T-helper 17 cell (primary cell): ENCODE measurements at places on chromosomes 3 and 15.

DNA sequence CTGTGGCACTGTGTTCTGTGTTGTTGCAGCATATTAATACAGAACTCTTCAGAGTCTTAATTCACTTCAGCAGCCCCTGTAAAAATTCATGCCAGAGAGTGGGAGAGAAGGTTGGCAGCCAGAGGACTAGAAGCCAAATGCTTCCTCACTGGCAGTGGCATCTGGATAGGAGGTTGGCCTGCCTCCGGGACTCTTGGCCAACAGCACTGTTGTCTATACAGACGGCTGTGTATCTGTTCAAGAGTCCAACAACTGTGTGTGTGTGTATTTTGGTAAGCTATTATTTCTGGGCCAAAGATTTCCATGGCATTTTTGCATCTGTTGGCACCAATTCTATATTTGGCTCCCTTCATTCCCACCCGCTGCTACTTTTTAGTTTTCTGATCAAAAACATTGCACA is 156.0 kb upstream of the SOX2 start:
- no peak for DNase-seq

GRCh38 chr15:61318301-61318700 is 89.2 kb upstream of the RORA start:
- DNase-seq: no peak

GRCh38 chr15:74127954-74128784 is 2.2 kb upstream of the ISLR2 start:
- DNase-seq: no peak

- DNase-seq: no peak
These were observed 177.3 kb downstream of the OTOL1 start for GRCh38 chr3:161673866-161674265.

- DNase-seq: no peak
These were observed 46.8 kb upstream of the MELTF start for GRCh38 chr3:197076415-197076814.
